GM19239 (cell line): ENCODE measurements at places on chromosomes 7 and 10.

GRCh38 chr7:110771717-110772116 is 319.2 kb upstream of the LRRN3 start:
- DNase-seq, result no peak

GRCh38 chr7:159000859-159001435 is 143.7 kb downstream of the VIPR2 start:
- no peak for DNase-seq

GRCh38 chr7:132488634-132489302 is 87.5 kb downstream of the PLXNA4 start:
- DNase-seq, result no peak

DNA sequence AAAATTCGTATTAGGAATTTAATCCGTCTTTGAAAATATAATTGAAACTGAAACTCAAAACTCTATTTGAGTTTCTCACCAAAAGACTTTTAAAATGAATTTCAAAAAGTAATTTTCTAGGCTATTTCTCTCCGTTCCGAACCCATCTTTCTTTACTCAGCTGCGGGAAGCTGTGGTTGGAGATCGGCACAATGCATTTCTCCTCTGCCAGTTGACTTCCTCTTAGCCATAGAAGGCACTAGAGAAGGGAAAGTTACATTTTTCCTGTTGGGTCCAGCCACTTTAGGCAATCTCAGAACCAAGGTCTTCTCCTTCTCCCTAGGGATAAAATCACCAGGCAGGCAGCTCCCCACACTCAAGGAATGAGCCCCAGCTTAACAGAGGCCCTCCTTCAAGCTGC is 133.6 kb upstream of the COL1A2 start:
- no peak for DNase-seq

DNA sequence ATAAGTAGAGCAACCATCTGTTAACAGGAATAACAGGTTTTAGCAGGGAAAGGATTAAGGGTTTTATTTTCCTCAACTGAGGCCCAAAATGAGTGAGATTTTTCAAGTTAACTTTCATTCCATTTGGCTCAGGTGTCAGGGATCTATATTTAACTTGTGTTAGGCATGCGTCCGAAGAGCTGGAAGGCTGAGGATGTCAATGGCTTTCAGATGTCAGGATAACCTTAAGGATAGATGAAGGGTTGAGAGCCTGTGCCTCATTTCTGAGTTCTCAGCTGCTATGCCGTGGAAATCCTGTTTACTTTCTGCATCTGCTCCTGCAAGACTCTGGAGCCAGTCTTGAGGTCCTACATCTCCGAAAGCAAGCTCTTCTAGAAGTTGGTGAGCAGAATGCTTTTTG is 36.4 kb upstream of the CD36 start:
- no peak for DNase-seq

DNA sequence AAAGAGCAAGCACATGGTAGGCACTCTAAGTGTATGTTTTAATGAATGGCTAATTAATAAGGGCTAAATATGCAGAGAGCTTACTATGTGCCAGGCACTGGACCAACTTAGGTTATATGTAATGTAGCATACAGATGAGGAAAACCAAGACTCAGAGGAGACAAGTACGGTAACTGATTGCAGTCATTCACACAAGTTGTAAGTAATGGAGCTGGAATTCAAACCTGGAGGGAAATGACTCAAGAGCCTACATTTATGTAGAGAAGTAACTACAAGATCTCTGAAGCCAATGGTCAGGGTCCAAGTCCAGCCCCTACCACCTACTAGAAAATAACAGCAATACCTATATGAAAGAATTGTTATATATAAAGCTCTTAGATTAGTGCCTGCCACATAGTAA is 97.3 kb upstream of the KCNIP2 start:
- no peak for DNase-seq

DNA sequence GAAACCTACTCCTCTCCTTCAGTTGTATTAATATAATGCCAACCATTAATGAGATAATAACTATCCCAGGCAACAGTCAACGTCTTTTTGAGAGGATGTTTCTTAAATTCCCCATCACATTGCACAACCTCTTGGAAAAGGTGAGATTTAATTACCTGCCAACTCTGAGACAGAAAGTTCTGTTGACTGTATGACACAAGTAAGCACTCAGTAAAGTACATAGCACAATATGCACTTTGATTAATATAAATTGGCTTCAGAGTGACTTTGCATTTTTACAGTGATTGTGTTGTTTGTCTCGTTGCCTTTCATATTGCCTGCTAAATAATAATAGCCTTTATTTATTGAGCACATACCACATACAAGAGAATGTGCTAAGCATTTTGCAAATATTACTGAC is 46.7 kb downstream of the CAV1 start:
- no peak for DNase-seq

- DNase-seq, result no peak
Measured at GRCh38 chr7:85561706-85562105, 374.9 kb upstream of the SEMA3D start.

- no peak for DNase-seq
Measured at GRCh38 chr10:117865945-117866344, 180.8 kb downstream of the RAB11FIP2 start.

DNA sequence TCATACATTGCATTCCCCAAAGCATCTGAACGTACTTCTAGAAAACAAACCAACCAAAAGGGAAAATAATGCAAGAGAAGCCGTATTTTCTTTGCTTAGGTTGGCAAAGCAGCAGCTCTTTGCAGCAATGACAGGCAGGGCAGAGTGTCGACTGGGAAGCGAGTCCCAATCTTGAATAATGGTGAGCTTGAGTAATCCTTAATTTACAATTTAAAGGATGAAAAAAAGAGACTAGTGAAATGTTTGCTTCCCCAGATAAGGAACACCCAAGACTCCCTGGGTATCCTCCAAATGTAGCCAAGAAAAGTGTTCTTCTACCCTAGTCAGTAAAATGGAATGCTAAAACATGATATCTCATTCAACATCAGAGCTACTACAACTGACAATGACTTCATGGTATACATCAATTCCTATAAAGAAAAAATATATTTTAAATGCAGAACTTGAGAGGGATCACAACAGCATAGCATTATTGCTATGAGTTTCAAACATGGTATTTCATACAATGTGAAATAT is 32.0 kb downstream of the GPAM start:
- no peak for DNase-seq
